Endothelial cell of umbilical vein (primary cell): ENCODE measurements at places on chromosomes 4 and X. TPM values are rescaled to one million over a fixed set of nuclear protein-coding genes. Genes with fewer than 3 reads are reported as not detected.

The LRIT3 gene
- 0.13 and 0.16 TPM in 2 replicates for total RNA-seq

The SRPX gene
- total RNA-seq: 104 and 126 TPM in 2 replicates

The ACE2 gene
- total RNA-seq: not detected in 2 replicates

The TSPAN7 gene
- total RNA-seq: 4.2 and 5.2 TPM in 2 replicates

- DNase-seq: peak; percentile 10
These were observed 64.3 kb upstream of the CCDC160 start for GRCh38 chrX:134172588-134173259.

- peak; percentile 41 for DNase-seq
These were observed 784 bp downstream of the MAP7D3 start for GRCh38 chrX:136250191-136251040.

DNA sequence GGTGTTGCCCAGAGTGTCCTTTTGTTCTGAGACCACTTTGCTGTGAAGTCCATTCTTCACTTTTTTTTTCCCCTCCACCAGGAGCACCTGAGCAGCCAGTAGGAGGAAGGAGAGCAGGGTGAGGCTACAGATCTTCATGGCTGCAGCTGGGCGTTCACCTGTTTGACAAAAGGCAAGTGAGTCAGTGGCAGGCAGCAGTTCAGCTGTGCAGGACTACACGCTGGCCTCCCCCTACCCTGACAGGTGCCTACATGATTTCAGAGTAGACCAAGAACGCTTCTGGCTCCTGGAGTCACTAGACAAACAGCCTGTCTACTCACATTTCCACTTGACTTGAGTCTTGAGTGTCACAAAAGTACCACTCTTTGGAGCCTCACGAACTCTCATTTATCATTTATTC, 2.0 kb downstream of the FGFBP1 start:
- DNase-seq: no peak
